ENCODE measurements at places on chromosomes 12 and 14.

- DNase-seq, result no peak
These were observed 28.6 kb upstream of the TSPAN9 start for GRCh38 chr12:3048540-3048939.

DNA sequence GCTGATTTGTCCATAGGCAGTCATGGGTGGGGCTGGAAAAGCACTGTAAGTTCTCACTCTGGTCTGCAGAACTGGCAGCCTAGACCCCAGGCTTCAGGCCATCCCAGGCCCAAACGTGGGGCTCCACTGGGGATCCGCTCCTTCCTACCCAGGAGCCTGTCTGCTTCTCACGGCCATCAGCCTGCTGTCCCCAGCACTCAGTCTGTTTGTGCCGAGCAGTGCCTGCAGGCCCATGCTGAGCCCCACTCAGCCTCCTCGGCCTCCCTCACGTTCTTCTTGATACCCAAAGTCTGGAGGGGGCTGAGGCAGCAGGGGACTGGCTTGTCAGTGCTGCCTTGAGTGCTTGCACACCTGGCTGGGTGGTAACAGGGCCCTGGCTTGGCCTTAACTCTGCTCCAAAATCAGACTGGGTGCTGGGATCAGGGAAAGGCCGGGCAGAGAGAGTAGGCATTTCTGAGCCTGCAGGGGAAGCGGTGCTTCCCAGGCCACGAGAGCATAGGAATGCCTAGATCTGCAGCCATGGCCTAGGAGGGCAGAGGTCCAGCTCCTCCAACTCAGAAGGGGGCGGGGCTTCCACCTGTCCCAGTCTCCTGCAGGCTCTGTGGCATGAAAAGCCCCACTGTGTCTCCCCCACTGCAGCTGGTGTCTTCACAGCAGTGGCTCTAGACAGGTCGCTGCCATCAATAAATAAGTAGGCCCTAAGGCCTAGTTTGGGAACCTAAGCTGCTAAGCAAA, 772.4 kb upstream of the FBXO33 start:
- no peak for DNase-seq

DNA sequence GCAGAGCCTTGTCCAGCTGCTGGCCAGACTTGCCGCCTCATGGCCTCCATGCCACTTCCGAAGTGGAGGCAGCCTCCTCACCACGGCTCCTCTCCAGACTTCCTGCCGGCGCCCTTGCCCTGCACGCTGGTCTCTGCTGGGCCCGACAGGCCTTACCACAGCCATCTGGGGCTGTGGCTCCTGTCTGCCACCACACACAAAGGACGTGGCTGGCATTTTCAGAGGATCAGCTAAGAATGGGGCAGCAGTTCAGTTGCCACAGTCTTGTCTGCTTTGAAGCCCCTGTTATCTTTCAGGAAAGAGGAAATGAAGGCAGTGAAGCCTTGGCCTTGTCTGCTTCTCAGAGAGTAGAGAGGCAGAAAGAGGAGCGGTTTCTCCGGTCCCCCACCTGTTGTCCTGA, 178.0 kb upstream of the FKBP4 start:
- no peak for DNase-seq

DNA sequence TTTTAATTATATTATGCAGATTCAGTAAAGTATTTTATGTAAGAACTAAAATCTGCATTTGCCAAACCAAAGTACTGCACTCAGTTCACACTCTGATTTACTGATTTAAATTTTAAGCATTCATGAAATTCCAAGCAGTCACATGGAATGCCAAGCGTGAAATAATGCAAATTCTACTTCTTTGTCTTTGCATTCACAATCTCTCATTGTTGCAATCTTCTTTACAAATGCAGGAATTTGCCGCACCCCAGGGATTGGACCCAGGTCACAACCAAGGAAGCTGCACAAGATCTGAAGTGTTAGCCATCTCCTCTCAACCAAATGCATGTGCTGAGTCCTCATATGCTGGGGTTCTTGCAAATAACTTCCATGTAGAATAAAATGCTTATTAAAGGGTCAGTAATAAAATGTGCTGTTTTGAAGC, 71.9 kb downstream of the TUNAR start:
- DNase-seq, result no peak

DNA sequence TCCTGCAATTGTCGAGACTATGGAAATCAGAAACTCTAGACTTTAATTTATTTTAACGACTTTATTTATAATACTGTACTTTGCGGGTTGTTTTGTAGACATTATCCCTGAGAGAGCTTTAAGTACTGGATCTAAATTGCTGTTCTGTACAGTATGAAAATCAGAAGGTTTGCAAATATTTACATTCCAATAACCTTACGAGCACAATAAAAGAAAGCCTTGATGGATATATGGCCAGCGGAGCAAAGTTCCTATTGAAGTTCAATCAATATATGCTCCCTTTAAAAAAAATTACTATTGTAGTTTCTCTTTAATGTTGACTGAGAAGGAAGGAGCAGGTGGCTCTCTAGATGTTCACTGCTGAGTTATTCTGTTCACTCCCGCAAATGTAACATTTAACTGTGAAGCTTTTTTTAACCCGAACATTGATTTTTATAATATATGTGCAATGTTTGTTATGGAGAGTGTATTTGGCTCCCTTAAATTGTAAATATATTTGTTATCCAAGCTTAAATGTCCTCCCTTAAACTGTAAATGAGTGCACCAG, 235.3 kb downstream of the PLCZ1 start:
- DNase-seq, result no peak

DNA sequence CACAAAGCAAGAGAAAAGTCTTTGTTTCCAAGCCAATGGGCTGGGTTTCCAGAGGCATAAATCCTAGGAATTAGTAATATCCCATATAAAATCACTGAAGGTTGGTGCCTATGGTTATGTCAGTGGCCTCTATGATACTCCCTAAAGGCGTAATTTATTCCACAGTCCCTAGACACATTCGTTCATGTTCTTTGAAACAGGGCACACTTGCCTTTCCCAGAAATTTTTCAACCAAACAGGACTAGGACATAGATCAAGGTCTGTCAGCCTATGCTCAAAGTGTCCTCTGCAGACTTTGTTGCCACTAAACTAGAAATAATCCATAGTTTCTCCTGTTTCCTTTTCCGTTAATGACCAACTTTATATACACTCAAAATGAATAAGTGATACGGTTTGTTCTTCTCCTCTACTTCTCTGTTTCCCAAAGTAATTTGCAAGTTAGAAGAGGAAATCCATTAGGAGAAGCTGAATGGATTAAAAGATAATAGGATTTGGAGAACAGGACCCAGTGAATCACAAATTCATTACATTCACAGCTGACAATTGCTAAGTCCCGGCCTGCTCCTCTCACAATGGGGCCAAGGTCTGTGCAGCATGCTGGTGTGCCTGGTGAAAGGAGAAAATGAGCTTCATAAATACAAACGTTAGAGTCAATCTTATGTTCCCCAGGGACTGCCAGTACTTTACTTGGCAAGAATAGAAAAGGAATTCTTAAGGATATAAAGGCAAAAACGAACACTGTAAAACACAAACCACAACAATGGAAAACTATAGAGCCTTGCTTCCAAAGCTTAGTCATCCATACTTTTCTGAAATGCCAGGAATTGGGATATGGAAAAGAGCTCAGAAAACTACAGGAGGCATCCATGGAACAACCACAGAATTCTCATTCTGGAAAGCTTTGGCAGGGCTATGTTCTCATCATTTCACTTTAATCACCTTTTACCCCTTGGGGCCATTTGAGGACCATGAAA, 966.2 kb downstream of the NRXN3 start:
- no peak for DNase-seq

- no peak for DNase-seq
These were observed 8.7 kb downstream of the TESPA1 start for GRCh38 chr12:54975875-54976274.

DNA sequence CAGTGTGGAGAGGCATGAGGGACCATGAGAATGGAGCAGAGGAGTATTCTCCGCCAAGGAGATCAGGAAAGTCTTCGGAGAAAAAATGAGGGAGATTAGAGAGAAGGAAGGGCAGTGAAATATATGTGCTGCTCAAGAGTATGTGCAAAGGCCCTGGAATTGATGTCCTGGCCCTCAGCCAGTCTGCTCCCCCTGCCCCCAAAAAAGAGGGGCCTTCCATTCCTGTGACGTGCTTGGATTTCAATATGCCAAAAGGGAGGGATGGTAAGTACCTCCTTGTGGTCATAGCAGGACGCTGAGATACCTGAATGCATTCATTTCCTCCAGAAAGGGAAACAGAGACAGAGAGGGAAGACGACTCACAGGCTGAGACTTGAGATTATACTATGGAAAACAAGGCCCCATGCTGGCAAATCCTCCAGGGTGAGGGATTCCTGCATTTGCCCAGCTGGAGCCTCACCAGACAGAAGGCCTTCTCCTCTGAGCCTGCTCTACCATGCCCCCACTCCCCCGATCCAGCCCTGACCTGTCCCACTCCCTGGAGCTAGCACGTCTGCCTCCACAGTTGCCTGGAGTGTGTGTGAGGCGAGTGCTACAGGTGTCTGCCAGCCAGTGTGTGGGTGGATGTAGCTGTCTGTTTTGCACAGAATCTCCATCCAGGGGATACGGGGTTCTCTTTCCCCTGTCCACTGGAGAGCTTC, 3.9 kb upstream of the RARG start:
- DNase-seq, result no peak

DNA sequence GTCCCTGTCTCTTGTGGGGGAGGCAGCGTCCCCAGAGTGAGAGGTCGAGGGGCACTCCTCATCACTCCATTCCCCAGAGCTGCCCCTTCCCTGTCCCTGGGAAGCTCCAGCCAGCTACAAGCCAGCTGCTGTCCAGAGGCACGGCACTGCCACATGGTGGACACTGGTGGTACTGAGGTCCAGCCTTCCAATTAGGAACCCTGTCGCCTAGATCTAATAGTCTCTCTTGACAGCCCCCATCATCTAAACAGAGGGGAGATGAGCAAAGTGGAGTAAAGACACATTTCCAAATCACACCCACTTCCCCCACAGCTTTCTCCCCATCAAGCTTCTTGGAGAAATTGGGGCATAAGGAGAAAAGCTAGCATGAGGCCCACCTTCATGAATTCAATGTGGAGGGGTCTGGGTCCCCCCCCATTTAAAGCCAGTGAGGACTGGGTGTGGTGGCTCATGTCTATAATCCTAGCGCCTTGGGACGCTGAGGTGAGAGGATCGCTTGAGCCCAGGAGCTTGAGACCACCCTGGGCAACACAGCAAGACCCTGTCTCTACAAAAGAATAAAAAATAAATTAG, 2.1 kb upstream of the INHBE start:
- DNase-seq, result no peak

GRCh38 chr12:102757154-102757881, 159.7 kb downstream of the PAH start:
- DNase-seq, result no peak

DNA sequence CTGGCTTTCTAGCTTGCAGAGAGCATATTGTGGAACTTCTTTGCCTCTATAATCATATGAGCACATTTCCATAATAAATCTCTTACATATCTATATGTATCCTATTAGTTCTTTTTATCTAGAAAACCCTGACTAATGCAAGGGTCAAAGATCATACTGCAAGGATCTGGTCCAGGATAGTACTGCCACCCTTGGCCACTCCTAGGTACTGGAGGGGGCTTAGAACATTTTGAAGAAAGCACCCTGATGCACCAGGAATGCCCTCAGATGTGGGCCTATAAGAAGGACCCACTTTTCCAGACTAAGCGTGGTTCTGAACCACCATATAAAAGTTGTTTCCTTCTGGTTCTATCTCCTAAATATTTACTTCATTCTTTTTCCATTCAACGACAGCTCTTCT, 14.6 kb downstream of the ATXN7L3B start:
- DNase-seq, result no peak

All from stimulated activated CD8-positive, alpha-beta memory T cell treated with anti-CD3 and anti-CD28 coated beads, Interleukin-7, amount 100 ng/mL, for 24 hours (primary cell).